ENCODE measurements at places on chromosomes 3 and 15. TPM values are rescaled to one million over a fixed set of nuclear protein-coding genes. Genes with fewer than 3 reads are reported as not detected.

DNA sequence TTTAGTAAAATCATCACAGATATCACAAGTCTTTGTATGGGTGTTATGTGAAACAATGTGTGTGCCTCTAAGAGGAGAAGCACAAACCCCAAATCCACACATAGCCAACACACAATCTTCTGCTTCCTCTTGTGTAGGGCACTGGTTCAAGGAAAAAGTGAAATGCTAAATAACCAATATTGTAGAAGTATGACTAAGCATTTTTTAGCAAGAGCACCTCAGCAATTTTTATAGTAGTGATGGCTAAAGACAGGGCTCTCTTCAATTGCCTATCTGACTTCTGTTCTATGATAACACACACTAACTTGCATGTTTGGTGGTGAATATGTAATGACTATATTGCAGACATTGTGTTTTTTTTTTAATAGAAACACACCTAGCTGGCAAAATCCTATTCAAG is 997.9 kb upstream of the ALCAM start:
- H3K27ac ChIP-seq = no peak overlapping the region
- no peaks in the 10 kb centered on the region for H3K36me3 ChIP-seq
- H3K4me3 ChIP-seq = no peak overlapping the region
- H3K4me1 ChIP-seq = no peaks in the 10 kb centered on the region
- no peaks in the 10 kb centered on the region for H3K27me3 ChIP-seq
- DNase-seq = no peak

DNA sequence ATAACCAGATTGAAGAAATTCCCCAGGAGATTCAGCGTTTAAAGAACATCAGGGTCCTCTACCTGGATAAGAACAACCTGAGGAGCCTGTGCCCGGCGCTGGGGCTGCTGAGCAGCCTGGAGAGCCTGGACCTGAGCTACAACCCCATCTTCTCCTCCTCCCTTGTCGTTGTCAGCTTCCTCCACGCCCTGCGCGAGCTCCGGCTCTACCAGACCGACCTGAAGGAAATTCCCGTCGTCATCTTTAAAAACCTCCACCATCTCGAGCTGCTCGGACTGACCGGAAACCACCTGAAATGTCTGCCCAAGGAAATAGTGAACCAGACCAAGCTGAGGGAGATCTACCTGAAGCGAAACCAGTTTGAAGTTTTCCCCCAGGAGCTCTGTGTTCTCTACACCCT is 9.4 kb upstream of the LRRC34 start:
- no peaks in the 10 kb centered on the region for H3K36me3 ChIP-seq
- H3K27me3 ChIP-seq = no peaks in the 10 kb centered on the region
- no peak for DNase-seq
- H3K27ac ChIP-seq = no peak overlapping the region
- no peaks in the 10 kb centered on the region for H3K4me1 ChIP-seq

The RBM15B gene
- polyA plus RNA-seq = 8.3 TPM

The SNRPN gene
- polyA plus RNA-seq = 164 TPM

GRCh38 chr15:85044251-85044853 is 62.7 kb downstream of the PDE8A start:
- DNase-seq = peak; percentile 79
- H3K27me3 ChIP-seq = no peaks in the 10 kb centered on the region
- H3K36me3 ChIP-seq = no peaks in the 10 kb centered on the region
- H3K27ac ChIP-seq = no peak overlapping the region

GRCh38 chr3:119149484-119149883 is 3.5 kb downstream of the TEX55 start:
- H3K36me3 ChIP-seq = no peaks in the 10 kb centered on the region
- no peaks in the 10 kb centered on the region for H3K4me1 ChIP-seq
- no peaks in the 10 kb centered on the region for H3K27me3 ChIP-seq
- H3K4me3 ChIP-seq = no peak overlapping the region
- DNase-seq = no peak
- no peak overlapping the region for H3K27ac ChIP-seq

The USF3 gene
- 3.9 TPM for polyA plus RNA-seq

The LRTM1 gene
- not detected for polyA plus RNA-seq

DNA sequence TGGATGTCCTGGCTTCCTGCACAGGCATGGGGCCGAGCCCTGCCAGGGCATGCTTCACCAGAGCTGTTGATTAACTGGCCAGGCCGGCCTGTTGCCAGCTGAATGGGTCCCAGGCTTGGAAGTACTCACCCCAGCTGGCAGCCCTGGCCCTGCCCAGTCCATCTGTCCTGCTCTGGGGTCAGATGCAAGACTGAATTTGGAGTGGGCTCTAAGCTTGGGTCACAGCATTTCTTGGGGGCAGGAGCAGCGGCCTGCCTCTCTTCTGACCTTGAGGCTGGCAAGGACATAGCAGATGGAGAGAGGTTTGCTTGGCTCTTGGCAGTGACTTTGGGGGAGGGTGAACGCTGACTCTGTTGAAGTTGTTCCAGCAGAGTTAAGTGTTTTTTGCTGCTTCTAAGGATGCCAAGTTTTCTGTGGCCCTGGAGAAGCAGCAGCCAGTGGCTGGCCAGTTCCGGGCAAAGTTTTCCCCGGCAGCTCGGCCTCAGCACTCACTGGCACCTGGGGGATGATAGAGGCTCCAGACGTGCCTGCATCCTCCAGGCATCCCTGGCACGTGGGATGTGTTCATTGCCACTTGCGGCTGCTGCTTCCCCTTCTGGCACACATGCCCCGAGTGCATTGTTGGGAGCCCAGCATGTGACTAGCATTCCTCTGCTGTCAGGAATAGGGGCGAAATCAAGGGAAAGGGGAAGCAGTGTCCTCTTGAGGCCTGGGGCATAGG is 22.9 kb downstream of the PDIA5 start:
- no peak overlapping the region for H3K4me3 ChIP-seq
- peaks cover 41% of the 10 kb centered on the region for H3K4me1 ChIP-seq
- H3K36me3 ChIP-seq = no peaks in the 10 kb centered on the region
- peak; percentile 90 for DNase-seq

DNA sequence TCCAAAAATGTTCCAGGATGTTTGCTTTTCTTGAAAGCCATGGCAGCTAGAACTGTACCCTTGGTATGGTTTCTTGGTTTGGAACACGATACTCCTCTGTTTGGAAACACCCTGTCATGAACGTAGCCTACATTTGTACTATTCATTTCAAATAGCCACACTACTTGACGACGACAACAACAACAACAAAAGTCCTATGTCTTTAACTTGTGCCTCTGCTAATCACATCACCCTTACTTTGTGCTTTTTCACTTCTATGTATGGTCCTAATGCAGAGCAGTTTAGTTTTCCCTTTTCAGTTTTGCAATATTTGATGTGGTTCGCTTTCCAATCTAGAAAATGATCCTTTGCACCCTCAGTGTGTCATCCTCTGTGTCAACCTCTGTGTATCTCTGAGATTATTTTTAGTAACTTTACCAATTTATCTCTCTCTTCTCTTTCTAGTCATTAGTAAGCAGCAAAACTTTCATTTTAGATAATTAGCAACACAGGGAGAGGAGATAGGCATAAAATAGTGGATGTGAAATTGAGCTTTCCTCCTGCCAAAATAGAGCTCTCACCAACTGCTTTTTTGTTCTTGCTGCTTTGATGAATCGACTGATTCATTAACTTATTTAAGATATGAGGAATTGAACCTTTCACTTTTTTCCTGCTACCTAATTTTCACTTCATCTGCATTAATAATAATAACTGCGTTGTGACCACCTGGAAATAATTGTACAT is 44.1 kb upstream of the TP63 start:
- no peaks in the 10 kb centered on the region for H3K4me1 ChIP-seq
- H3K4me3 ChIP-seq = no peak overlapping the region
- no peaks in the 10 kb centered on the region for H3K27me3 ChIP-seq
- no peak overlapping the region for H3K27ac ChIP-seq

GRCh38 chr15:81293728-81294515 is 30.0 kb downstream of the STARD5 start:
- no peak overlapping the region for H3K27ac ChIP-seq
- H3K4me3 ChIP-seq = no peak overlapping the region
- H3K4me1 ChIP-seq = no peaks in the 10 kb centered on the region
- peak; percentile 41 for DNase-seq

GRCh38 chr15:51499379-51499976 is 123.1 kb downstream of the DMXL2 start:
- DNase-seq = no peak
- no peaks in the 10 kb centered on the region for H3K4me1 ChIP-seq
- H3K27ac ChIP-seq = no peak overlapping the region

Data from adrenal gland (tissue), 19 donors.